Activated T-helper 2 cell treated with anti-CD3 and anti-CD28 coated beads, Interferon-gamma antibody, Interleukin-2, Interleukin-4, amounts not matched to agents 10 μg/mL and 5 μg/mL and 100 μg/mL, durations not matched to agents 14 hours and 24 hours and 36 hours (primary cell): ENCODE measurements at places on chromosomes 11 and 22.

DNA sequence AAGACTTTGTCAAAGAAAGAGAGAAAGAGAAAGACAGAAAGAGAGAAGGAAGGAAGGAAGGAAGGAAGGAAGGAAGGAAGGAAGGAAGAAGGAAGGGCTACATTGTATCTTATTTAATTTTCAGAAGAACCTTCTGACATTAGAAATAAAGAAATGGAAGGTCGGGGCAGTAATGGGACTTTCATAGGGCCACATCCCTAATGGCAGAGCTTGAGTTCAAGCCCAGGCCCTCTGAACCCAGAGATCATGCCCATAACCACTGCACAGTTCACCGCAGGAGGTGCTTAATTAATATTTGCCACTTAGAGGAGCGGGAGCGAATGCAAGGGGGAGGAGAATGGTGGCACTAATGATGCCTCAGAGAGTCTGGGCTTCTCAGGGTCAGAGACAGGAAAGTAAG, 233.3 kb downstream of the MN1 start:
- DNase-seq, result no peak
- no peak overlapping the region for H3K27ac ChIP-seq
- no peaks in the 10 kb centered on the region for H3K27me3 ChIP-seq

GRCh38 chr11:86101493-86101892, 32.6 kb upstream of the PICALM start:
- H3K27me3 ChIP-seq, result peaks cover 7% of the 10 kb centered on the region
- no peak overlapping the region for H3K27ac ChIP-seq
- H3K4me1 ChIP-seq, result peaks cover 2% of the 10 kb centered on the region
- DNase-seq, result no peak
- H3K4me3 ChIP-seq, result no peak overlapping the region
- H3K36me3 ChIP-seq, result no peaks in the 10 kb centered on the region

DNA sequence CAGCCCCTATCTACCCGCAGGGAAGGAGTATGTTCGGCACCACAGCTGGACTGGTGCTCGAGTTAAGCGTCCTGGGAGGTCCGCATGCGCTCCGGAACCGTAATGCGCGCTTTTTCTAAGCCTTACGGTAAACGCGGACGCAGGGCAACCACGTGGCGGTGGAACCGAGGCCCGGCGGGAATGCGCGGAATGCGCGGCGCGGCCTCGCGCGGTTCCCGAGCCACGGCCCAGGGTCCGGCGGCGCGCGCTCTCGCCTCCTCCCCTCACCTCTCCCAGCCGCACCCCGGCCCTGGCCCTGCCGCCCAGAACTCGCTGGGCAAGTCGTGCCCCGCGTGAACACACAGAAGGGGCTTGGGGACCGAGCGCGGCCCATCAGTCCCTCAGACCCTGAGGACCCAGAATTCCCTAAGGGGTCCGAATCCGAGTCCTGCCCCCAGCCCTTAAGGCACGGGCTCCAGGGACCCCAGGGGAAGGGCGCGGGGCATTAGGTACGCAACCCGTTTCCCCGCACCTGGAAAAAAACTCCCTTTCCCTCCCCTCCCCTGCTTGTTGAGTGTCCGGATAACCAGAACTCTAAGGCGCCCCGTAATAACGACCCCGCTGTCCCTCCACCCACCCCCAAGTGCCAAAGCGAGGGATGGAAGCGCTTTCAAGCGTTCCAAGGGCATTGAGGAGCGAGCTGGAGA, 4.3 kb upstream of the CCND1 start:
- H3K4me3 ChIP-seq, result no peak overlapping the region
- no peak overlapping the region for H3K27ac ChIP-seq
- H3K27me3 ChIP-seq, result peaks cover 71% of the 10 kb centered on the region
- H3K36me3 ChIP-seq, result no peaks in the 10 kb centered on the region
- peaks cover 3% of the 10 kb centered on the region for H3K4me1 ChIP-seq

DNA sequence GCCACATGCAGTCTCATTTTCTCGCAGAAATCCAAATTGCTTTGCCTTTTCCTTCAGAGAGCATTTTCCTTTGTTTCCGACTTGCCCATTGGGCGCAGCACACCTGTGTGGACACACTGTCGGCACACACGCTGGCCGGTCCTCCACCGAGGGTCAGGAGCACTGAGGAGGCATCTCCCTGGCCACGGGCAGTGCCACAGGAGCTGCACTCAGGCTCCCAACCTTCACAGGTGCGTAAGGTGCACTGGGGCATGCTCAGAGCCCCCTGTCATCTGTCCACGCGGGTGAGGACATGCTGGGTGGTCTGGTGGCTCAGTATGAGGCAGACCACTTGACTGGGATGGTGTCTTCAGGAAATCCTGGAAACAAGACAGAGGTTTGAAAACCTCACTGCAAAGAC, 779.1 kb downstream of the BRD1 start:
- no peak overlapping the region for H3K4me3 ChIP-seq
- DNase-seq, result no peak
- no peaks in the 10 kb centered on the region for H3K27me3 ChIP-seq

DNA sequence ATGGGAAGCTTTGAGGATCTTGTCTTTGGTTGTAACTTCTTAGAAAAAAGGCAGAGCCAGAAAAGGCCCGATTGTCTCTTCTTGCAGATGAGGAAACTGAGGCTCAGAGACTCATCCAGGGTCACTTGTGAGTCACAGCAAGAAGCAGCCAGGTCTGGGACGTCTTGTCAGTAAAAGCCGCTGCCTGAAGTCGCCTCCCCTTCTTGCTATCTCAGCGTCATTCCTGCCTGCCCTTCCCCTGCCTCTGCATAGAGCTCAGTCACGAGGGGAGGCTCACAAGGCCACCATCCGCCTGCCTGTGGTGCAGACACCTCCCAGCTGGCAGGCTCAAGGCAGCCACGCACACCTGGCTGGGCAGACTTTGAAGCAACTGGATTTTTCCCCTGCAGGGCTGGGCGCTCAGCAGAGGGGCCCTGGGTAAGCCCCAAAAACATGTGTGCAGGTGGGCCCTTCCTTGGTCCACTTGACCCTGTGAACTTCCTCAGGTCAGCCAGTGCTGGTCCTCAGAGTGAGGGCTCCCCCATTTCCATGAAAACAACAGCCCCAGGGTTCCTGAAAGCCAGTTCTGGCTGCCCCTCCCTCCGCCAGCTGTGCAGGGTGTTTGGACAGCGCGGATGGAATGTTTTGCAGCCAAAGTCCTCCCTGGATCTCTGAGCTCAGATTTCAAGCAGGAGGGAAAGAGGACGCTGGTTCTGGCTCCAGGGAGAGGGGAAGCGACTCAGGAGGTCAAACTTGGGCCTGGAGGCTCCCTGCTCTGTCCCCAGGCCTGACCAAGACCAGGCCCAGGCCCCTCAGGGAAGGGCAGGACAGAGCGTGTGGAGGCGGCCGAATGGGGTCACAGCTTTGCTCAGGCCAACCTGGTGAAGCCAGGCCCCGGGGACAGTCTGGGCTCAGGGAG, 6.0 kb upstream of the RAB3IL1 start:
- no peaks in the 10 kb centered on the region for H3K36me3 ChIP-seq
- H3K4me1 ChIP-seq, result no peaks in the 10 kb centered on the region
- H3K4me3 ChIP-seq, result no peak overlapping the region
- H3K27ac ChIP-seq, result no peak overlapping the region
- H3K27me3 ChIP-seq, result peaks cover 28% of the 10 kb centered on the region

DNA sequence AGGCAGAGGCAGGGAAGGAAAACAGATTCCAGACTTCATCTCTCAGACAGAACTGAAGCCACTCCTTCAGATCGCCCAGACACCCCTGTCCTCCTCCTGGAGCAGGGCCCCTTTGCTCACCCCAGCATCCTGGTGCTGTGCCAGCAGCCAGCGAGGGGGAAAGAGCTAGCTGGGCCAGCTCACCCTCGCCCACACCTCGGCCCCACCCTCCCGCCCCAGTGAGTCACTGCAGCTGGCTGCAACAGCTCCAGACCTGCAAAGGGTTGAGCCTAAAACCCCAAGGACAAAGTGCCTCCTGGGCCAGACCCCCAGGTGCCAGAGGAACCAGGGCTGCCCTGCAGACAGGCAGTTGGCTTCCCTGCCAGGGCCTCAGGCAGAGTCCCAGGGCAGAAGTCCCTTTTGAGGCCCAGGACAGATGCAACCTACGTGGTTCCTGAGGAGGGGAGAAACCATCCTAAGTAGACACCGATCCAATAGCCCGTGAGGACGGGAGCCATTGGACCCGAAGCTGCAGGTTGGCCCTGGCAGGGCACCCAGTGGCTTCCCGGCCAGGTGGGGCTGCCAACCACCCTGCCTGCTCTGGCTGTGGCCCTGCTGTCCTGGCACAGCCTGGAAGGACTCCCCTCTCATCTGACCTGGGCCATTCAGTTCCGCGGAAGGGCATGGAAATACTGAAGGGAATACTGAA, 7.2 kb downstream of the AHNAK start:
- H3K27ac ChIP-seq, result peak overlapping the region; percentile 48
- peaks cover 58% of the 10 kb centered on the region for H3K4me1 ChIP-seq
- H3K27me3 ChIP-seq, result no peaks in the 10 kb centered on the region
- no peak for DNase-seq
- no peak overlapping the region for H3K4me3 ChIP-seq
- H3K36me3 ChIP-seq, result peaks cover 19% of the 10 kb centered on the region

- H3K27me3 ChIP-seq, result peaks cover 3% of the 10 kb centered on the region
- DNase-seq, result no peak
- H3K4me3 ChIP-seq, result no peak overlapping the region
- no peak overlapping the region for H3K27ac ChIP-seq
- H3K4me1 ChIP-seq, result peaks cover 4% of the 10 kb centered on the region
- no peaks in the 10 kb centered on the region for H3K36me3 ChIP-seq
These were observed 7.5 kb downstream of the C11orf21 start for GRCh38 chr11:2293984-2294925.

DNA sequence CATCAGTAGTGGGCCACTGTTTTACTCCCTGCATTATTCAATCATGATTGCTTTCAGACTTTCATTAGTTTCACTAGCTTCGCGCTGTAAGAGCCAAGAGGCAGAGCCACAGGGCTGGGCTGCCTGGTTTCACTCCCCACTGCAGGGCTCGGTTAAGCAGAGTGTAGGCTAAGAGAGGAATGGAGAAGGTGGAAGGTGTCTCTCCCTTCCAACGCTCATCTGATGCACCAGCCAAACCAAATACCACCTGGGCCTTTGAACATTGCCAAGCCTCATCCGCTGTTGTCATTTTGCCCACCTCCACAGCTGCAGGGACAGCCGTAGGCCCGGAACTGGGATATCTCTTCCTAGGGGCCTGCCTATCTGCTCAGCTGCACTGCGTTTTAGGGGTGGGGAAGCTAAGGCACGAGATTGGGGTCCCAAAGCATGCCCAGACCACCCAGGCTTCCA, 480 bp upstream of the SMARCB1 start:
- peaks cover 6% of the 10 kb centered on the region for H3K36me3 ChIP-seq
- H3K27ac ChIP-seq, result peak overlapping the region; percentile 92
- no peaks in the 10 kb centered on the region for H3K27me3 ChIP-seq
- peaks cover 26% of the 10 kb centered on the region for H3K4me1 ChIP-seq

GRCh38 chr11:123901867-123902266, at the start of gene OR8D4:
Gene OR8D4 (plus strand): TSS chr11:123902167. CDS start chr11:123906432, 4,265 bp downstream.
- H3K4me3 ChIP-seq, result no peak within 1 kb of the TSS
- H3K4me1 ChIP-seq, result peaks cover 7% of the 10 kb centered on the region
- H3K27me3 ChIP-seq, result peaks cover 19% of the 10 kb centered on the region
- no peaks in the 10 kb centered on the region for H3K36me3 ChIP-seq
- DNase-seq, result no peak
- no peak within 1 kb of the TSS for H3K27ac ChIP-seq

DNA sequence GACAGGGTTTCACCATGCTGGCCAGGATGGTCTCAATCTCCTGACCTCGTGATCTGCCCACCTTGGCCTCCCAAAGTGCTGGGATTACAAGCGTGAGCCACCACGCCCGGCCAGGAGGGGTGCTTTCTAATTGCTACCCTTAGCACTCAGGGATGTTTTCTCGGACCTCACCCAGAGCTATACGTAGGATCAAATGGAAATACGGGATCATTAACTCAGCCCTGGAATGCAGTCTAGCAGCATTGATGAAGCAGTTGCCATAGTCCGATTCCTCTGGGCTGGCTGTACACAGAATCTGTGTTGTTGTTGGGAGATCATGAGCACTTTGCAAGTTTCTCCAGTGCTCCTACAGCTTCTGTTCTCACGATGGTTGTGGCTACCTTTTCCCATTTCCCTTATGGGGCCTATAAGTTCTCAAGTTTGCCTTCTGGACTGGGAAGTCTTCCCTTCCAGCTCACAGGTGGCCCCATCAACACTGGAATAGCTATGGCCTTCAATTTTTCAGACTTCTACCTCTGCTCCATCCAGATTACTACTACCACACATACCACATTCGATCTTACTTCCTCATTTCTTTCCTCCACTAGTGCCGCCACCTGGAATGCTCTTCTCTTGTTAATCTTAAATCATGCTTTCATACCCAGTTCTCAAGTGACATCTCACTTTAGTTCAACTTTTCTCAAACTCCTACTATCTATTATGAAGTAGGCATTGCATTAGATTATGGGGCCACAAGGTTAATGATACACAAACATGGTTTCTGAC, 16.1 kb upstream of the PCF11 start:
- H3K4me1 ChIP-seq, result no peaks in the 10 kb centered on the region
- no peaks in the 10 kb centered on the region for H3K36me3 ChIP-seq
- H3K27ac ChIP-seq, result no peak overlapping the region
- H3K27me3 ChIP-seq, result no peaks in the 10 kb centered on the region

DNA sequence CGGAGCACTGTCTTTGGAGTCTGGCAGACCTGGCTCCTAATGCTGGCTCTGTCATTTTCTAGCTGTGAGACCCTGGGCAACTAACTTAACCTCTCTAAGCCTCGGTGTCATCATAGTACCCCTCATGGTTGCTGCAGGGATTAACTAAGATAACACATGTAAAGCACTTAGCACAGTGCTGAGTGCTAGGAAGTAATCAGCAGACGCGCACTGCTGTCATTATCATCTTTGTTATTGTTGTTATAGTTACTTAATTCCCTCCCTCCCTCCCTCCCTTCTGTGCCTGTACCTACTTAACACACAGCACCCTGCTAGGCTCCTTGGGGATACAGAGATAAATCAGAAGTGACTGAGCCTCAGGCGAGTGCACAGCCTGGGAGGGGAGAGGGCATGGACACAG, 104.7 kb upstream of the PITPNB start:
- no peak for DNase-seq
- no peak overlapping the region for H3K27ac ChIP-seq
- no peaks in the 10 kb centered on the region for H3K4me1 ChIP-seq
- H3K4me3 ChIP-seq, result no peak overlapping the region
- no peaks in the 10 kb centered on the region for H3K27me3 ChIP-seq

DNA sequence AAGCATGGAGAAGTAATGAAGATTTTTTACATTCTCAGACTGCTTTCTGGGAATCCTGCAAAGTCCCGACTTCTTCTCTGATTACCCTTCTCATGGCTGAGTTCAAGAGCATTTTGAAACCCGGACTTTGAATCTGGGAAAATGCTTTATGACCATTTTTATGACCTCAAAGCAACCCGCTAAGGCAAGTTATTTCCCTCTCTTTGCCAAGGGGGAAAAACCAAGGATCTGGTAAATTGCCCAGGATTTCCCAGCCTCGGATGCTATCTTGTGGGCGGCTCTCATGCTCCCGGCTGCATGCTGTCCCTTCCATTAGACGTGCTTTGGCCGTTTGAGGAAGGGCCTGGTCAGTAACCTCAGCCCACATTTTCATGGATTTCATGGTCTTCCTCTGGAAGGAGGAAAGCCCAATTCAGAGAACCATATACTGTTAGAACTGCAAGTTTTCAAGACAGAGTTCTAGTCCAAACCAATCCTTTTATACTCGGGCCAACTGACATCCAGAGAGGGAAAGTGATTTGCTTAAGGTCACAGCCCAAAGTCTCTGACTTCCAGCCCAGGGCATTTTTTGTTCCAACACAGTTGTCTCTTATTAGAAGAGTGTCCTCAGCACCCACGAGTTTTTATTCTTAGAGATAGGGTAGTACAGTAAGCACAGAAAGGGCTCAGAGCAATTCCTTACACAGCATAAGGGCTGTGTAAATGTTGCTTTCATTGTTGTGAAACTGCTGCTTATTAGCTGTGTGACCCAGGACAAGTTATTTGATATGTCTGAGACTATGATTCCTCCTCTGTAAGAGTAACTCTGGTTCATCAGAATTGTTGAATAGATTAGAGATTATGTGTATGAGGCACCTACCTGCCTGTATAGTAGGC, 77.4 kb downstream of the NAV2 start:
- H3K4me3 ChIP-seq, result no peak overlapping the region
- peaks cover 3% of the 10 kb centered on the region for H3K27me3 ChIP-seq
- no peaks in the 10 kb centered on the region for H3K4me1 ChIP-seq
- H3K27ac ChIP-seq, result no peak overlapping the region
- DNase-seq, result no peak
